ENCODE measurements at places on chromosomes 1 and 21.

- no peak for DNase-seq
Measured at GRCh38 chr1:219265026-219265515, 91.4 kb downstream of the LYPLAL1 start.

GRCh38 chr21:42784896-42785451, 94.4 kb downstream of the WDR4 start:
- no peak for DNase-seq

DNA sequence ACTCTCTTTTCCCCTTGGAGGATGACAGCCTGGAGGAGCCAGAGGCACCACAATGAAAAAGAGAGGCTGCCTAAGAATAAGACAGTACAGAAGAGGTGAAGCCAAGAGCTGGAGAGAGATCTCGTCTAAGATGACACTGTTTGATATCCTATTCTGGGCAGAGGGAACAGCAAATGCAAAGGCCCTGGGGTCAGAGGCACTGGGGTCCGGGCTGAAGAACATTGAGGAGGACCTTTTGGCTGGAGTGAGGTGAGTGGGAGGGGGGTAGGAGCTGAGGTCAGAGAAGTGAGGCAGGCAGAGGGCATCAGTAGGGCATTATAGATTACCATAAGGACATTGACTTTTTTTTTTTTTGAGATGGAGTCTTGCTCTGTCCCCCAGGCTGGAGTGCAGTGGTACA, 19.3 kb upstream of the TMEM51 start:
- DNase-seq = no peak

DNA sequence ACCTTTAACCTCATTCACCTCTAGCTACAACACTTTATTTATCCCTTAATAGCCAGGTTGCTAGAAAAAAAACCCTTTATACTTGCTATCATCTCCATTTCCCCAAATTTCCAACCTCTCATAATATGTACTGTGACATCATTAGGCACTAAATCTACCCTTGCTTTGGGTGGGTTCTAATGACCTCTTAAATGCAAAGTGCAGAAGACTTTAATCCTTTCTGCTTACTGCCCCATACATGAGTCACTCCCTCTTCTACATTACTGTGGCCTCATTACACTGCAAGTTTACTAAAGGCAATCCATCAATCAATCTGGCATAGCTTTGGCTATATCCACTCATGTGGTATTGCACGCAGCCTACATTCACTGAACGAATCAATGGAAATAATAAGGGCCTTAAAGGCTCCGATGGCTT, 353.3 kb downstream of the SMYD3 start:
- DNase-seq = no peak

- no peak for DNase-seq
Measured at GRCh38 chr1:233704170-233704897, 90.4 kb downstream of the KCNK1 start.

- DNase-seq = no peak
Measured at GRCh38 chr1:12201352-12202189, 28.3 kb upstream of the VPS13D start.

DNA sequence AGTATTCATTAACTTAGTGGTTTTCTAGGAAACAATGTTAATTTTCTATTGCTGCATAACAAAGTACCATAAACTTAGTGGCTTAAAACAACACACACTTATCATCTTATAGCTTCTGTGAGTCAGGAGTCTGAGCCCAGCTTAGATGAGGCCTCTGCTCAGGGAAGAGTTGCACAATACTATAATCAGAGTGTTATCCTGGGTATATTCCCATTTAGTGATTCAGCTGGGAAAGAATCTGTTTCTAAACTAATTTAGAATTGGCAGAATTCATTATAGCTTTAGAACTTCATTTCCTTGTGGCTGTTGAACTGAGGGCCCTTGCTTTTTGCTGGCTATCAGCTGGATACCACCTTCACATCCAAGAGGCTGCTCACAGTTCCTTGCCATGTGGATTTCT, 515.5 kb downstream of the BRINP3 start:
- no peak for DNase-seq

Data from activated naive CD4-positive, alpha-beta T cell (primary cell).